ENCODE measurements at places on chromosomes 7 and 10.

DNA sequence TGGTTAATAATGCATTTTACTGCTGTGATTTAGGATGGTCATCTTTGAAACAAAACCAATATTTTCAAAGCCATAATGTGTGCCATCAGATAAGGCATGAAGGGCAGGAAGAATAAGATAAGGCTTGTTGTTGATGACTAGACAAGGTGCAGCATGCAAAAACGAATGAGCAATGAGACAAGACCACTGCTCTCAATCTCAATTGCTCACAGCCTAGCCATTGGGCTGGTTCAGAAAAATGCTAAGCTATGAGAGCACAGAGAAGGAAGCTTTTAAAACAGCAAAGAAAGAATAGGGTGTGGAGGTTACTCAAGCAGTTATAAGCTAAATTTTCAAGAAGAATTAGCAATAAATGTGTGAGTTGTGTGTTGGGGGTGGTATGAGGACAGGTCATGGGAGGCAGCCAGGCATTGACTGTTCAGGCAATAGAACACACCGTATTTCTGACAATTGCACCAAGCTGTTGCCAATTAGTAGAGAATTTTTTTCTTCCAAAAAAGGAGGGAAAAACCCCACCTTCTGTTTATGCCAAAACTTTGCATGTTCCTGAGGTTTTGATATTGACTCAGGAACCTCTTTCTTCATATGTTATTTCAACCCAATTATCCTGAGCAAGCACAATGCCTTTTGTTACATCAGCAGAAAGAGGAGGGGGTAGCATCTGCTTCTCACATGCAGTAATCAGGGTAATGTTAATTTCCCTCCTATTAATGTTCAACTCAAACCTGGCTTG lies 276.5 kb downstream of the HDAC9 start:
- DNase-seq = no peak

GRCh38 chr10:101889256-101890210 lies 45.9 kb upstream of the KCNIP2 start:
- DNase-seq = peak; percentile 90

DNA sequence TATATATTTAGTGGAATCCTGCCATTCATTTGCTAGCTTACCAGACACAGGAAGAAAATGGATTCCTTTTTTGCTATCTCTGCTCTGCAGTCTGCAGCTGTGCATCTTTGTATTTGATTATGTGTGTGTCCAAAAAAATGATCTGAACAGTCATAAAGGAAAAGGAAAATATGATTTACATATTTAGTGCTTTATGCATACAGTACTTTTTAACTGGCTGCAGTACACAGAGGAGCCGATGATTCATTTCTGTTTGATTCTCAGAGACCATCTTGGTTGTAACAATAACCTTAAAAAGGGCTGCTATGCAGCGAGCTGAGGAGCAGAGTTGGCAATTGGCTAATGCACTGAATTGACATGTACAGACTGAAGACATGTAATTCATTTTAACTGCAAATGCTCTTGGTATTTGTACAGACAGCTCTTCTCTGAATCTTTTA lies 151.3 kb upstream of the FZD1 start:
- no peak for DNase-seq

- DNase-seq = no peak
Observed at GRCh38 chr10:86829472-86829871, 73.1 kb downstream of the BMPR1A start.

DNA sequence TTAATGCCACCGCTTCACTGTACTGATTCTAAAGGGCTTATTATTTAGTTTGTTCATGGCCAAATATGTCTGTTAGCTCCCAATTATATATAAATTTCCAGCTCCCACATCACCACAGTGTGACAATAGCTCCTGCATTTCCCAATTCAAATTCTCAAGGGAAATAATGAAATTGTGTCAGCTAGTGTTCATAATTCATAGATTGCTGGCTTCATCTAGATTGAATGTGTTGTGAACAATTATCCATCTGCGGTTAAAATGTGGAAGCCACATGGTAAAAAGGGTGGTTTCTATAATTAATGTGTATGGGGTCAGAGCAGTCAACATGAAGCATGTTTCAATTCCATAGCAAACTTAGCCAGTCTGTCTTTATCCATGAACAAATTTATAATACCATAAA lies 154.3 kb downstream of the SEMA3E start:
- DNase-seq = no peak

DNA sequence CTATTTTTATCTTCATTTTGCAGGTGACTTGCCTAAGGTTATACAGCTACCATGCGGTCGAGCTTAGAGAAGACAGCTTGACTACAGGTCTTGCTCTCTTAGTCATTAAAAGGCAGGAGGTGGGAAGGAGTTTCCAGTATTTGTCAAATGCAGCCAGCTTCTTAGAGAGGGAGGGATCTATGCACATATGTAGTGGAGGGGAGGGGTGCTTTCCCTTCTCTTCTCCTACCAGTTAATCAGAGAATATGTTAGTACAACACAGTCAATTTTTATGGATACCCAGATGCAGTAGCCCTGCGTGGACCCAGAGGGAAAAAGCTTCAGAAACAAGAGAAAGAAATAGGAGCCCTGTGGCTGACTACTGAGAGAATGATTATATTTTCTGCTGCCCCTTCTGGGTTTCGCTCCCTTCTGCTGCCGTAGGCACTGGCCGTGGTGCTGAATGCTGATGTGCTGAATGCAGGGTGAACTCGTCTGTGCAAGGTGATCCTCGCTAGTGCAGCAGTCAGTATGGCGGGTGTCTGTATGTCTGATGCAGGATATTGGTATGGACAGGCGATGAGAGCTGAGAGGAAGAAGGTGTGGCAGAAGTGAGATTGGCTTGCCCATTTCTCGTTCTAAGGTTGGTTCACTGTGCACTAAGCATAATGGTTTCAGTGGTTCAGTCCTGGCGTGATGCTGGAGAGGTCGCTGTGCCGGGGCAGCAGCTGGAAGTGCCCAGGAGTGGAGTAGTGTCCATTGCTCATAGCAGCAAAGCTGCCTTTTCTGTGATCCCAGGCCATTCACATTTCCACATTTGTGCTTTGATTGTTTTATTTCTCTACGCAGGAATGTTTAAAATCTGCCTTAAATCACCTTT lies 189.2 kb upstream of the PODXL start:
- DNase-seq = no peak

DNA sequence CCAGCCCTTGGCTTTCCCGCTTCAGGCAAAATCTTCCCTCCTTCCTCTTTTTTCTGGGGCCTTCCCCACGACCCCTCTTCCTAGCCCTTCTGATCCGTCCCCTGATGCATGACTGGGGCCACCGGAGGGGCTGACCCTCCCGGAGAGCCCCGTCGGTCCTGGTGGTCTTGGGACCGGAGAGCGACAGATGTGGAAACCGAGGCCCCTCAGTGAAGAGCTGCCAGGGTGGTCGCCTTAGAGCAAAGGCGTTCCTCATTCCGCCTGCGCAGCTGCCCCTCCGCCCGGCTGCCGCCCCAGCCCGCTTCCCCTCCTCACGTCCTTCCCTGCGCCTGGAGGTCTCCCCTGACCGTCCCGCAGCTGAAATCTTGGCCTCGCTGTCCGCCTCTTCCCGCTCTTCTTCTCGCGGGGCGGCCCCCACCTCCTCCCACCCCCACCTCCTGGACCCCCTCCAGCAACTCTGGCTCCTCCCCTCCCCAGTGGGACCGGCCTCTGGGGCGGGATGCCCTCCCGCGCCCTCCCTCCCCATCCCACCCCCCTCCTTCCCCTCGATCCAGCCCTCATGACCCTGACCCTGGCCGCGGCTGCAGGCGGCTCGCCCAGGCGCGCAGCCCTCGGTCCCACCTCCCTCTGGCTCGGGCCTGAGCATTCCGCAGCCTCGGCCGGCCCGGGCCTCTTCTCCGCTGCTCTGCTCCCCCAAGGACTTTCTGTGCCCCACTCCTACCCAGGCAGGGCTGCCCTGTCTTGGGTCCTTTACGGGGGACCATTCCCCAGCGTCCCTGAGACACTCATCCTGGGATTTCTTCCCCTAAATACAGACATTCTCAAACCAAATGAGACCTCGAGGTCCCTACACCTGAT lies at the start of gene RARRES2:
Gene RARRES2 (minus strand): TSS at position 367 of the 858 bp plus-strand sequence. CDS start 1,020 bp downstream, outside the sequence.
- no peak for DNase-seq

Data from pons (tissue), 1 donor.